Natural killer cell (primary cell): ENCODE measurements at places on chromosomes 1 and 21. TPM values are rescaled to one million over a fixed set of nuclear protein-coding genes. Genes with fewer than 3 reads are reported as not detected.

The GNAT2 gene
- total RNA-seq, result not detected

The DYRK1A gene
- 153 TPM for total RNA-seq

The DNAJC6 gene
- total RNA-seq, result 0.89 TPM

The SPATA45 gene
- total RNA-seq, result not detected

The SLC45A1 gene
- total RNA-seq, result 0.52 TPM

The OR6Y1 gene
- not detected for total RNA-seq

The IVL gene
- not detected for total RNA-seq

The FCRL6 gene
- total RNA-seq, result 298 TPM

The CFAP410 gene
- total RNA-seq, result 43.6 TPM

The AIDA gene
- total RNA-seq, result 37.2 TPM

The TCHH gene
- total RNA-seq, result not detected

- DNase-seq, result no peak
- no peak overlapping the region for H3K27ac ChIP-seq
- H3K4me1 ChIP-seq, result no peaks in the 10 kb centered on the region
- no peaks in the 10 kb centered on the region for H3K36me3 ChIP-seq
- no peaks in the 10 kb centered on the region for H3K27me3 ChIP-seq
These were observed 250.8 kb upstream of the KIAA0040 start for GRCh38 chr1:175443332-175443731.

GRCh38 chr1:221315330-221315729 lies 426.6 kb downstream of the DUSP10 start:
- no peak overlapping the region for H3K27ac ChIP-seq
- H3K36me3 ChIP-seq, result no peaks in the 10 kb centered on the region
- H3K27me3 ChIP-seq, result peaks cover 3% of the 10 kb centered on the region
- no peak for DNase-seq

GRCh38 chr1:186330758-186331157 lies 44.3 kb downstream of the TPR start:
- H3K4me1 ChIP-seq, result no peaks in the 10 kb centered on the region
- no peak overlapping the region for H3K27ac ChIP-seq
- DNase-seq, result no peak
- peaks cover 87% of the 10 kb centered on the region for H3K36me3 ChIP-seq
- no peak overlapping the region for H3K4me3 ChIP-seq

GRCh38 chr1:11107599-11107998 lies 7.9 kb upstream of the EXOSC10 start:
- no peaks in the 10 kb centered on the region for H3K4me1 ChIP-seq
- H3K27me3 ChIP-seq, result no peaks in the 10 kb centered on the region
- H3K27ac ChIP-seq, result no peak overlapping the region
- peaks cover 41% of the 10 kb centered on the region for H3K36me3 ChIP-seq

DNA sequence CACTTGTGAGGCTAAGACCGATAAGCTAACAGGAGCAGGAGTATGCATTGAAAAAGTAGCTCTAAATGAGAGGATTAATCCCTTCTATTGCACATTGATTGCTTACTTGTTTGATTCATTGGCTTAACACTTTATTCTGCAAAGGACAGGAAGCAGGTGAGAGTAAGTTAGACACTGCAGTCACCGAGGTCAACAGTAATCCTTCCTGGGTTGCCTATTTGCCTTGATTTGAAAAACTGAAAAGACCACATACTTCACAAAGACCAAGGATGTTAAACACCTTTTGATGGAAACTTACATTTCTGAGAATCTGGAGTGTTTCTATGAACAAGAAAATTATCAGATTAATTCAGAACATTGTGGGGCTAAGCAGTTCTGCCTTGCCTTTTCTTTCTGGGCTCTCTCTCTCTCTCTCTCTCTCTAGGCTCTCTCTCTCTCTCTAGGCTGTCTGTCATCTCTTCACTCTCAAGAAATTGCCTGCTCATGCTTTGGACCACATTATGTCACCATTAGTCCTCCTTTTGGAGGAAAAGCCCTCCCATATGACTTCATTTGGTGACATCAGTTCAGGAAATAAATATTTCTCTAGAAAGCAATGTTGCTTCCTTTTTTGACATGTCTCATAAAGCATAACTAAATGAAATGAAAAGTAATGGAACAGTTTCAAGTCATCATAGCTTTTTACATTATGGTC lies 103.8 kb downstream of the TNFSF18 start:
- no peaks in the 10 kb centered on the region for H3K27me3 ChIP-seq
- no peaks in the 10 kb centered on the region for H3K4me1 ChIP-seq
- no peaks in the 10 kb centered on the region for H3K36me3 ChIP-seq
- no peak overlapping the region for H3K4me3 ChIP-seq
- no peak overlapping the region for H3K27ac ChIP-seq
- no peak for DNase-seq

DNA sequence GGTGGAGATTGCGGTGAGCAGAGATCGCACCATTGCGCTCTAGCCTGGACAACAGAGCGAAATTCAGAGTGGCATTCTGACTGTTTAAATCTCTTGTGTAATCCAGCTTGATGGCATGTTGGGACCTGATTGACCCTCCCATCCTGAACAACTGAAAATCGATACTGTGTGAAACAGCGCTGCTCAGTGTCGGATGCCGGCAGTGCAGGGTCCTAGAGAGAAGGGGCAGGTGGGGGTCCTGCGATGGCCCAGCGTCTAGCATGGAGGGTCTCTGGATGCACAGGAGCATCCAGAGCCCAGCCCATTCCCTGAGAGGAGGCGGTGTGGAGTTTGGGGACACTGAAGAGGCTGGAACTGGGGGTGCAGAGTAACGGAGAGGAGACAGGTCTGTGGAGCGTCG lies 15.8 kb downstream of the AGT start:
- peaks cover 10% of the 10 kb centered on the region for H3K36me3 ChIP-seq
- no peaks in the 10 kb centered on the region for H3K27me3 ChIP-seq
- no peak overlapping the region for H3K27ac ChIP-seq
- H3K4me1 ChIP-seq, result peaks cover 12% of the 10 kb centered on the region

GRCh38 chr1:110787328-110788071 lies 85.4 kb upstream of the CD53 start:
- no peaks in the 10 kb centered on the region for H3K27me3 ChIP-seq
- peak; percentile 77 for DNase-seq
- H3K36me3 ChIP-seq, result no peaks in the 10 kb centered on the region
- H3K4me3 ChIP-seq, result no peak overlapping the region
- peaks cover 24% of the 10 kb centered on the region for H3K4me1 ChIP-seq

DNA sequence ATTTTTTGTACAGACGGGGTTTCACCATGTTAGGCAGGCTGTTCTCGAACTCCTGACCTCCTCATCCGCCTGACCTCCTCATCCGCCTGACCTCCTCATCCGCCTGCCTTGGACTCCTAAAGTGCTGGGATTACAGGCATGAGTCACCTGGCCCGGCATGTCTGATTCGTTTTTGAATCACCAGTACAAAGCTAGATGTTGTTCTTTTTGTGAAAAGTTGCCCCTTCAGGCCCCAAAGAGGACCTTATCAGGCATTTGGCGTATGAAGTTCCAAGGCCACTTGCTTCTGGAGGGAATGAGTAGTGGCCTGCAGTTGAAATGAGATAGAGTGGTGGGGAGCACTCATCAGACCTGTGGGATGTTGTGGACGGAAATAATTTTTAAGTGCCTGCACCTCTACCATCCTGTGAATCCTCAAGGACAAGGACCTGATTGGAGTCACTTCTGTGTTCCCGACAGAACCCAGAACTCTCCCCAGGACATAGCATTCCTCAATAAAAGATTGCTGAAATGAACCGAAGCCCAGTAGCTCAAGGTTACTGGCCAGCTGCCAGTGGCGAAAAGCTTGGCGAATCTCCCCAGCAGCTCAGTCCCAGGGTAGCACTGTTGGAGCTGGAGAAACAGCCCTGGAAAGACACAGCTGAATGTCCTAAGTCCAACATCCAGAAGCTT lies 50.1 kb downstream of the NDUFS5 start:
- no peaks in the 10 kb centered on the region for H3K36me3 ChIP-seq
- no peak for DNase-seq
- peaks cover 5% of the 10 kb centered on the region for H3K4me1 ChIP-seq
- H3K4me3 ChIP-seq, result no peak overlapping the region
- no peak overlapping the region for H3K27ac ChIP-seq

DNA sequence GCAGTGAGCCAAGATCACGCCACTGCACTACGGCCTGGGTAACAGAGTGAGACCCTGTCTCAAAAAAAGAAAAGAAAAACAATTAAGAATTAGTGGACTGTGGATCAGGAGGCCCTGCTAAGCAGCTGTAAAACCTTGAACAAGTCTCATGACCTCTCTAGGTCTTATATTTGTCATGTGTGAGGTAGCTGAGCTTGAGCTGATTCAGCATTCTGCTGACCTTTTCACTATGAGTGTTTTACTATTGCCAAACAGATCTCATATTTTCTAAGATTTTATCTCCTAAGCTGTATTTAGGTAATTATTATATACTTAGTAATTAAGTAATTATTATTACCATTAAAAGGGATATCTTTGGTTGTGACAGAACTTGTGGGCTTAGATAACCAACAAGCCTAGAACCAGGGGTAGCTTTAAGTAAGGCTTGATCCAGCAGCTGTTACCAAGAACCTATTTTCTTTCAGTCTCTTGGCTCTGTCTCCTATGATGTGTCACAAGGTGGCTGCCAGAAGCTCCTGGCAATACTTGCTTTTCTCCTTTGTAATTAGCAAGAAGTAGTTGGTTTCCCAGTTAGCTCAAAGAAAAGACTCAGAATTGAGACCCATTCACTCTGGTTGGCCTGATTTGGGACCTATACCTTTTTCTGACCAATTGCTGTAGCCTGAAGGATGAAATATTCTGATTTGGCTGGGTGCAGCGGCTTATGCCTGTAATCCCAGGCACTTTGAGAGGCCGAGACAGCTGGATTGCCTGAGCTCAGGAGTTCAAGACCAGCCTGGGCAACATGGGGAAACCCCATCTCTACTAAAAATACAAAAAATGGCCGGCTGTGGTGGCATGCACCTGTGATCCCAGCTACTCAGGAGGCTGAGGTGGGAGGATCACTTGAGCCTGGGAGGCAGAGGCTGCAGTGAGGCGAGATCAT lies 8.5 kb upstream of the ZC3H12A start:
- DNase-seq, result no peak
- H3K4me1 ChIP-seq, result no peaks in the 10 kb centered on the region
- no peaks in the 10 kb centered on the region for H3K36me3 ChIP-seq
- H3K4me3 ChIP-seq, result no peak overlapping the region
- H3K27ac ChIP-seq, result no peak overlapping the region
- H3K27me3 ChIP-seq, result no peaks in the 10 kb centered on the region

- H3K4me1 ChIP-seq, result no peaks in the 10 kb centered on the region
- no peak overlapping the region for H3K27ac ChIP-seq
- H3K27me3 ChIP-seq, result no peaks in the 10 kb centered on the region
These were observed 242.6 kb downstream of the ZNF648 start for GRCh38 chr1:181818943-181819342.

GRCh38 chr1:2472561-2473177 lies 3.4 kb upstream of the PLCH2 start:
- no peak overlapping the region for H3K27ac ChIP-seq
- H3K36me3 ChIP-seq, result no peaks in the 10 kb centered on the region
- no peak for DNase-seq
- H3K27me3 ChIP-seq, result no peaks in the 10 kb centered on the region

DNA sequence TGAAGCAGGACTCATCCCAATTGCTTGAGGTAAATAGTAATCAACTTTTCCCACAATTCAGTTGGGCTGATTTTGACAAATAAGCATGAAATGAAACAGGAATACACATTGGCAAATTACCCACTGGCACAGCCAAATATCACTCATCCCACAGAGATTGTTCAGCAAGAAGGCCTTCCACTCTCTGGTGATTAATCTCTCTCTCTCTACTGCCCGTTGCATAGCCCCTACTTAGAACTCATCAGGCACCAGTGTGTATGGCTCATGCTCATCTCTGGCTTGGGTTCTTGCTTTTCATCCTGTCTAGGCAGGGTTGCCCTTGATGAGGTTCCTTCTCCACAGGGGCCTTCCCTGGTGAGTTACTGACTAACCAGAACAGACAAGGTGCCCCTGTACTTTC lies 1.1 kb downstream of the BSDC1 start:
- no peak overlapping the region for H3K4me3 ChIP-seq
- no peaks in the 10 kb centered on the region for H3K27me3 ChIP-seq
- H3K36me3 ChIP-seq, result peaks cover 21% of the 10 kb centered on the region
- peak overlapping the region; percentile 91 for H3K27ac ChIP-seq
- peaks cover 16% of the 10 kb centered on the region for H3K4me1 ChIP-seq

- H3K36me3 ChIP-seq, result no peaks in the 10 kb centered on the region
- no peak overlapping the region for H3K4me3 ChIP-seq
- H3K27ac ChIP-seq, result no peak overlapping the region
- H3K27me3 ChIP-seq, result no peaks in the 10 kb centered on the region
- DNase-seq, result no peak
These were observed 9.9 kb upstream of the ETV3 start for GRCh38 chr1:157147906-157148700.

DNA sequence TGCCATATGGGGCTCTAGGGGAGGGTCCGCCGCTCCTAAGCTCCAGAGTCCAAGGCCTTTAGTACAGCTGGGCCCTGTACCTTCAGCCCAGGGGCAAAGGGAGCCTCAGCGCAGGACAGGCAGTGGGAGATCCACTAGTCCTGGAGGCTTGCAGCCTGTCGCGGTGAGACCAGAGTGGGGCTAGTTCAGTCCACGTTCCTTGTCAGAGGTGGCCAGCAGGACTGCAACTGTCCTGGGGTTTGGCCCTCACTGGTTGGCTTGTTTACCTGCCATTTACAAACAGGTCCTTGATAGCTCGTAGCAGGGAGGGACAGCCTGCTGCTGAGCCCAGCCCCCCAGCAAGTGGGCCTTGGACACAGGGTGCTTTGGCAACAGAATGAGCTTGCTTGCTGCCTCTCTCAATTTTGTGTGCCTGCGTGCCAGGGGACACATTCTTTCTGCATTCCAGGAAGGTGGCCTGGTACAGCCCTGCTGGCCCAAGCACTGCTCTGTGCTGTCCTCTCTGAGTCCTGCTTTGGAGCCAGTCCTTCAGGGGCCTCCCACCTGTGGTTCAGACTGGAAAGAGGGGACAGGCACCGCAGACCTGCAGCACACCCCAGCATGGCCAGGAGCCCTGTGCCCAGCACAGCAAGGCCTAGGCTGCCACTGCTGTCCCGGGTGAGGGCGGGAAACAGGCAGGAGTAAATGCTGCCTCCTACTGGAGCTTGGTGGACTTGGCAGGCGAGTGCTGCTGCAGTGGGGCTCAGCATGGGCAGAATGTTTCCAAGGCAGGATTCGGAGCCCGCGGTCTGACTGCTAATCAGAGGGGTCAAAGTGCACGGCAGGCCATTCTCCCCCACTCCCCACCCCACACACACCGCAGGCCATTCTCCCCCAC lies 15.2 kb downstream of the H6PD start:
- DNase-seq, result peak; percentile 39
- peaks cover 21% of the 10 kb centered on the region for H3K36me3 ChIP-seq
- H3K4me1 ChIP-seq, result no peaks in the 10 kb centered on the region
- H3K27ac ChIP-seq, result no peak overlapping the region
- H3K27me3 ChIP-seq, result no peaks in the 10 kb centered on the region

DNA sequence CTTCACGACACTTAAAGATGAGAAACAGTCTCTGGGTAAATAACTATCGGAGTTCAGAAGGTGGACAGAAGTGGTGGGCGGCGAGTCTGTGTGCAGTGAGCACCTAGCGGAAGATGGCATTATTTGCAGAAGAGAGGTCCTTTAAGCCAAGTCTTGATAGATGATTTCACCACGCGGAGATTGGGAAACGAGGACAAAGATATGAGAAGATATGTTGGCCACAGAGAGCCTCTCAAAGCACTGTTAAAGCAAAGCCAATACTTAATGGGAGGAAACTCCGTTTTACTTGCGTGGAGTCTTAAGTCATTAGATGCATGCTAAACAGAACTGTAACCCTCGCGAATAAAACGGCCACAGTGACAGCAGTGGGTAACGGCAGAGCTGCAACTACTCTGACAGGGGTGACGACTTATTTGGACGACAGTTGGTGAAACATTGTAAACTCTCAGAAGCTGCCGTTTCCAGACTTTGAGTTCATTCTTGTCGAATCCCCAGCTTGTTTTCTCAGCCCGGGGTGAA lies 577 bp upstream of the CEP350 start:
- peaks cover 18% of the 10 kb centered on the region for H3K4me1 ChIP-seq
- H3K27ac ChIP-seq, result peak overlapping the region; percentile 80
- no peaks in the 10 kb centered on the region for H3K36me3 ChIP-seq
- H3K27me3 ChIP-seq, result no peaks in the 10 kb centered on the region
- no peak for DNase-seq
- peak overlapping the region; percentile 69 for H3K4me3 ChIP-seq
